ENCODE measurements at places on chromosomes 5 and 9.

DNA sequence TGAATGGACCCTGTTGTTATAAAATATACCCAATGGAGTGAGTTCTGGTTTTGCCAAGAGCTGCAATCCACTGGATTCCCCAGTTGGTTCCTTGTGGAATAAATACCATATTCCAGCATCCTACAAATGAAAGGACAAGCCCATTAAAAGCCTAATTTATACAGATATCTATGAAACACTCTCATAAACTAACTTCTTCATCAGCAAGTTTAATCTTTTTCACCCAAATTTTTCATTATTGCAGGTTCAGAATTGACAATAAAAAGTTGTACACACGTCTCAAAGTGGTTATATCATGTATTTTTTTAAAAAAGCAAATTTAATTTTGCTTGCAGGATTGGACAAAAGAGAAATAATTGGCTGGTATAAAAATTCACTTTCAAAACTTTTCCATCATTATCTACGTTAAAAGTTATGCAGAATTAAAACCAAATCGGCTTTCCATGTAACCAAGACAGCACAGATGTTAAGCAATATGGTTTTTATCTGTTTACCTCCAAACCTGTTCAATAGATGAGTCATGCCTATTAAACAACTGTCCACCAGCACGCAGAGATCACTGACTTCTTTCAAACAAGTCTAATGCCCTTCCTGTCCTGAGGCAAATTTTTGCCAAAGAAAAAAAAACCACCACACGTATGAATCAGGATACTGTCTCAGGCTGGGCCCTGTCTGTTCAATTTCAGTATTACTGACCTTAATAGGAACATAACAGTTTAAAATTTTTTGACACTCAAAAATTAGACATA lies 42.5 kb downstream of the CEMIP2 start:
- DNase-seq = no peak

DNA sequence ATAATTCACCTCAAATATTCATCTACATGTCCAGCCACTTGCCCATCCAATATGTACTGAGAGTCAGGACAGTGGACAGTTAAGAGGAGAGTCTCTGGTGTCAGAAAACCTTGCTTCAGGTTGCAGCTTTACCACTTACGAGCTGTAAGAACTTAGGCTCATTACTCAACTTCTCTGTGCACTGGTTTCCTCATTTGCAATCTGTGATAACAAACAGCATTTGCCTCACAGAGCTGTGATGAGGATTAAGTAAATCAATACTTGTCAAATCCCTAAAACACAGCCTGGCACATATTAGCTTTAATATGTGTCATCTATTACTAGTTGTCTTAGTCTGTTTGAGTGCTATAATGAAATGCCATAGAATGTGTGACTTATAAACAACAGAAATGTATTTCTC lies 8.6 kb downstream of the GOLGA1 start:
- DNase-seq = no peak

GRCh38 chr9:84613431-84613830 lies 56.1 kb upstream of the NTRK2 start:
- no peak for DNase-seq

GRCh38 chr5:176175101-176175852 lies 62.9 kb upstream of the SIMC1 start:
- DNase-seq = no peak

- DNase-seq = no peak
Measured at GRCh38 chr9:114169029-114169951, 14.0 kb downstream of the COL27A1 start.

GRCh38 chr5:164688437-164688836 lies 1183.0 kb downstream of the MAT2B start:
- no peak for DNase-seq

DNA sequence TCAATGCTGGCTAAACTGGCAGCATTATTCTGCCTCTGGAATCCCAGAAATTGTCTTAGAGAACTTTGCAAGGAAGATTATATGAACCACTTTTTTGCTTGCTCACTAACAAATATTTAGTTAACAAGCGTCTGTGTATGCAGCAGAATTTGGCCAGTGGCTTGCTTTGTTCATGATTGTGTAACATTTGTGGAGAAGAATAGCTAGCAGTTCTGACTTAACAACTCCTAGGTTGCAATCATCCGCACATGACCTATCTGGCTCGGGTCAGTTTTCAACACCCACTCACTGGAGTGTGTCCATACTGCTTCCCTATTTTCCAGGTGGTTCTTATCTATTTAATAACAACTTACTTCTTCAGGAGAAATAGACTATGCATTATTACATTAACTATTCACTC lies 98.5 kb downstream of the SNX18 start:
- DNase-seq = no peak

- no peak for DNase-seq
Measured at GRCh38 chr9:136306211-136307208, 2.6 kb upstream of the CCDC187 start.

DNA sequence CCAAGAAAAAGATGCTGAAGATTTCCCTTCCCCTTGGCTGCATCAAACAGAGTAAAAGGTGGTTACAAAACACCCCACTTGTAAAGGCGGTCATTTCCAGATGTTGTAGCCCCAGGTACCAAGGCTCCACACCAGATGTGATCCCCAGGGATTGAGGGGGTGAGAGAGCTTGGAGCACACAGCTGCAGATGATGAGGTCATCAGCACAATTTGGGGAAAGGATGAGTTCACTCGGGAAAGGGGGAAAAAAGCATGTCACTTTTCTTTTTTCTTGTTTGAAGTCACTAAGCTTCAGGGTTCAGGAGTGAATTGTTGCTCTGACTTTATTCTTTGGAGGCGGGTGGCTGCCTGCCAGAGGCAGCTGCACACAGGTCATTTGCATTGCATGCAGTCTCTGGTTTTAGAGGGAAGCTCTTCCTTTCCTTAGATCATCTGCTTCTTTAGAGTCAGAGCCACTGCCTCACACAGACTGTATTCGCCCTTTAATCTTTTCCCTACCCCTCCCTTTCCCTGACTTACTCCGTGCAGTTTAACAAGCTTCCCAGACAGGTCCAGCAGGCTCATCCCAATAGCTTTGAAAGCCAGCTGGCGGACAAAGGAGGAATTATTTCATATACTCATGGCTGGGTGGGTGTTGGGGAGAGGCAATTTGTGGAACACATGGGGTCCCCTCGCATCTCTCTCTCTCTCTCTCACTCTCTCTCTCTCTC lies 409.3 kb upstream of the SLC24A2 start:
- DNase-seq = no peak

DNA sequence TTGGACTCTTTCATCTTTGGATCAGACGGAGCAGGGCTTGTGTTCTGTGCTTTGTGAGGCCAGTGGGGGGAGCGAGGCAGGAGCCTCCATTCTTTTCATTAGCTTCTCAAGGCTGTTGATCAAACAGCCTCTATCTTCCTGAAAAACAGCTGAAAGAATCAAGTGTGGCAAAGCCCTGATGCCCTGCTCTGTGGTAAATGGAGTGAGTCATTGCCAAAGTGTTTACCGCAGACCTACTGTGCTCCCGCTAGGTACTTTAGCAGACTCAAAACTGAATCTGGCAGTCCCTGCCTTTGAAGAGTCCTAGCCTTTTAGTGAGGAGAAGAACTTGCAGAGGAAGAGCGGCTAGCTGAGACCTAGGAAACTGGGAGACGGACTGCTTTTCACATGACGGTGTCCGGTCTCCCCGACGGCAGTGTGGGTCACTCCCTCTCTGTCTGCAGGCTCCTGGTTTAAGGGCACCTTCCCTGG lies 3.3 kb downstream of the ANKRD33B start:
- no peak for DNase-seq

GRCh38 chr5:4868140-4868735 lies 271.9 kb upstream of the ADAMTS16 start:
- peak; percentile 21 for DNase-seq

GRCh38 chr9:77556396-77556795 lies 91.7 kb downstream of the GNA14 start:
- no peak for DNase-seq

DNA sequence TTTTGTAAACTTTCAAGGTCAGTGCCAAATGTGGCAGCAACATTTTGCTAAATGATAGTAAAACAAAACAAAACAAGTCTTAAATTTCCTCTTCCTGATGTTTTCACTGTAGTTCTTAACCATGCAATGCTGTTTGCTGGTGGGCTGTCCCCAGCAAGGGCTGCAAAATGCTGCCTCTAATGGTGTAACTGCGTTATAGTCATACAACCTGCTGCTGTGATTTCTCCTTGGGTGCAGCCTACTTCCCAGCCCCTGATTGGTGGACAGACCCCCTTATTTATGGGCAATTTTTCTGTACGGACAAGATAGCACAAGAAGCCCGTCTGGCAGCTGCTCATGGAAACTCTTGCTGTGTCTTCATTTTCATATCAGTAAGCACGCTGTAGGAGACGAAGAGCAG lies 26.6 kb upstream of the PIP5K1B start:
- no peak for DNase-seq

- no peak for DNase-seq
Measured at GRCh38 chr9:77589046-77589795, 58.9 kb downstream of the GNA14 start.

DNA sequence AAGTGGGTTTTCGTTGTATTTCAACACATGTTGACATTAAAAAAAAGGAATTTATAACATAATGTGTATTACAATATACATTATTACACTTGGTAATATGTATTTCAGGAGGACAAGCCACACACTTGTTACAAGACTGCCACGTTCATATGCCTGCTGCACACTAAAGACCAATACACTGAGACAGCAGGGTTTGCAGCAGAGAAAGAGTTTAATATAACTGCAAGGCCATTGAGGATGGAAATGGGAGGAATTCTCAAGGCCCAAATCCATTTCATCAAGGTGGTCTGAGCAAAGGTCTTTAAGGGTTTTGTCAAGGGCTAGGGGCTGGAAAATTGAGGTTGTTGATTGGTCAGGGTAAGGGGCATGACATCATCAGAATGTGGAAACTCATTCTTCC lies 1017.8 kb upstream of the CDH10 start:
- DNase-seq = no peak

Measured in stimulated activated CD8-positive, alpha-beta memory T cell treated with anti-CD3 and anti-CD28 coated beads, Interleukin-2, amount 100 ng/mL, for 48 hours (primary cell).